Activated CD4-positive, alpha-beta T cell treated with anti-CD3 and anti-CD28 coated beads, Interleukin-10, Interleukin-2, amounts not matched to agents 100 ng/mL and 50 ng/mL, durations not matched to agents 16 hours and 8 hours (primary cell): ENCODE measurements at places on chromosomes 2 and 18.

- DNase-seq, result peak; percentile 85
Measured at GRCh38 chr2:134253117-134253704, 661 bp upstream of the MGAT5 start.

DNA sequence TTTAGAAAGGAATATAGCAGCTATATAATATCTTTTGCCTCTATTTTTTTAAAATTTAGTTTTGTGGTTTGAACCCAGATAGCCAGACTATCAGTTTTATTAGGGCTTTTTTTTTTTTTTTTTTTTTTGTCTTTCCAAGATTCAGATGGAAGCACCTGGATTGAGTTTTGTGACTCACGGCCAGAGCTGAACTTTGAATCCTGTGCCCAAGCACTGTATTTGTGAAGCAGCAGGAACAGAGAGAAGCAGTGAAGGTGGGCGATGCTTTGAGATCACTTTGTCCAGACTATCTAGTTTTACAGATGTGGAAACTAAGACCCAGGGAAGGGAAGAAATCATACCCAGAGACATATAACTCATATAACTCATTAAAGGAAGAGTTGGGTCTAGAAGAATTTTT, 33.9 kb downstream of the RPL37A start:
- DNase-seq, result no peak

GRCh38 chr2:17441790-17442189, 76.5 kb downstream of the RAD51AP2 start:
- no peak for DNase-seq

DNA sequence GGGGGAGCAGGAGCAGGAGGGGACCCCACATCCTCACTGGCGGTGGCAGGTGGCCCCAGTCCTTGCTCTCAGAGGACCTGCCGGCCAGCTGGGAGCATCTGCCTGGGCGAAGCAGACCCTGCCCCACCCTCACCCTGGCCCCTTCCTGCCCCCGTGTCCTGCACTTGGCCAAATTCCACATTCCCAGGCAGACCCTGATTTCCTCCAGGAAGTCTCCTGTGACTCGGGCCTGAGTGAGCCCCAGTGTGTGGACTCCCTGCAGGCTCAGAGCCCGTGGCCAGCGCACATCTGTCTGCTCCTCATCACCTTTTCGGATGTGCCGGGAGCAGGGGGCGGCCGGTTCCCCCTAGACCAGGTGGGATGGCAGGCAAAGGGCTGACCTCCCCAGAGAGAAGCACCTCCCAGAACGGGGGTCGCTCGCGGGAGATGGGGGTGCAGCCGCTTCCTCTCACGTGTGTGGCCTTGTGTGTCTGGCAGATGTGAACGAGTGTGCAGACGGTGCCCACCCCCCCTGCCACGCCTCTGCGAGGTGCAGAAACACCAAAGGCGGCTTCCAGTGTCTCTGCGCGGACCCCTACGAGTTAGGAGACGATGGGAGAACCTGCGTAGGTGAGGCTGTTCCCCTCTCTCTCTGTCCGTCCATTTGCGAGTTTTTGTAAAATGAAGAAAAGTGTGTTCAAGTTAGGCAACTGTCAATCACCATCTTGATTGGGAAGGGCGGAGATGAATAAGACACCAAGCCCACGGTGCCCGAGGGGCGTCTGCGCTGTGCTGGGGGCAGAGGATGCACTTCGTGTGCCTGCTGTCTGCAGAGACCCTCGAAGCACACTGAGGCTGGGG, 90.4 kb downstream of the TPO start:
- DNase-seq, result no peak

- DNase-seq, result no peak
Measured at GRCh38 chr2:12533337-12534005, 183.3 kb upstream of the TRIB2 start.

DNA sequence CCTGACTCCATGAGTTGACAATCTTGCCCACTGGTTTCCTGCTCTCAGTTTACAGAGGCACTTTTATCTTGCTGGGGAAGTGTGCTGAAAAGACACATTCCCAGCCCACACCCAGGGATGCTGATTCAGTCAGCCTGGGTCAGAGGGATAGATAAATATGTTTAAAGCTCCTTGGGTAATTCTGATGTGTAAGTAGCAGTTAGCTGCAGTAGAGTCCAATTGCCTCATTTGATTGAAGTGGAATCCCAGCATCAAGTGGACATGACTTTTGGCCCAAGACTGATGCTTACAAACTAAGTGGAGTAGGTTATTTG, 29.4 kb downstream of the PSD4 start:
- no peak for DNase-seq

DNA sequence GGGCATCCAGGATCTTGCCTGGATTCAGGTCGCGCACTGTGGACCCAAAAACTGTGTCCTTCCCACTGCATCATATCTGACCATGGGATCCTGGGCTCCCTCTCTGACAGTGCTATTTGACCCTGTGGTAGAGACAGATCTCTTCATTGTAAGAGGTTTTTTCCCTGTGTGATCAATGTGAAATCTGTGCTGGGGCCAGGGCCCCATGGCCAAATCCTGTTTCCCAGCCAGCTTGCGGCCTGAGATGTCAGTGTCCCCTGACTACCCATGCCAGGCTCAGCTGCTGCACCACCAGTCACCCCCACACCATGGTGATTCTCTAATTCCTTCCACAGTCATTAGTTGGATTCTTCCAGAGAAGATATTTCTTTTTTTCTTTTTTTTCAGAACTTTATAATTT, 3.5 kb downstream of the PRLH start:
- DNase-seq, result no peak

GRCh38 chr2:112880091-112880531, 30.9 kb upstream of the IL37 start:
- DNase-seq, result peak; percentile 32

GRCh38 chr2:122414902-122415301, 659.5 kb downstream of the TSN start:
- DNase-seq, result no peak
